Osteocyte (in vitro differentiated cells): ENCODE measurements at places on chromosomes 1 and 21. TPM values are rescaled to one million over a fixed set of nuclear protein-coding genes. Genes with fewer than 3 reads are reported as not detected.

DNA sequence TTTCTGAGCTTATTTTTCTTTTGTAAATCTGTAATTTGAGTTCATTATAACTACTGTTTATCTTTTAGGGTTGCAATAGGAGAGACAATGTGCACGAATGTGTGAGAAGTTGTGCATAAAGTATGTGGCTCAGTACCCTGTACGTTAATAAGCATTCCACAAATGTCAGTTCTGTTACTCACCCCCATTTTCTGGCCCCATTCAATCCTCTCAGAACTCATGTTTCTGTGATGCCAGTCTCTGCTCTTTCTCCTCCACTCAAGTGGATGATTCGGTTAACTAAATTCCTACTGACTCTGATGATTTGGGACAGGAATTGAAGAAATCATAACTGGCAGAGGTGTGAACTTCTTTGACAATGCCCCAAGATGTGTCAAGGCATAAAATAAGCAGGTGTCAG lies 10.2 kb upstream of the DMRTB1 start:
- no peak for DNase-seq

DNA sequence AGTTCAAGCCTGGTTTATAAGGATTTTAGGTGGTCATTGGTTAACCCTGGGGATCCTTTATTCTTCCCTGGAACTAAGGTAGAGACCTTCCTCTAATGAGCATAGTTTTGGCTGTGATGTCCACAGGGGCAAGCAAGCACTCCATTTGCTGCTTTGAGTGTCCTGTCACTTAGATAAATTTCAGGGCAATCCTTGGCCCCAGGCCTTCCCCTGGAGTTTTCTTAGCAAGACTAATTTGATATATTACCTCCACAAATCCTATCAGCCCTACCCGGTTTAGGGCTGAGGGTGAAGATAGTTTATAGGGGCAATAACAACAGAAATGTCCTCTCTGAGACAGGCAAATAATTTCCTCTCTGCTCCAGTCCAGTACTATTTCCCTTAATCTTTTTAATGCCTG lies 166.6 kb downstream of the CYYR1 start:
- DNase-seq = no peak

GRCh38 chr1:22471078-22471477 lies 19.4 kb downstream of the ZBTB40 start:
- no peak for DNase-seq

GRCh38 chr1:209103092-209103491 lies 480.4 kb upstream of the CAMK1G start:
- DNase-seq = no peak

- no peak for DNase-seq
Observed at GRCh38 chr1:208604295-208604694, 360.1 kb upstream of the PLXNA2 start.

DNA sequence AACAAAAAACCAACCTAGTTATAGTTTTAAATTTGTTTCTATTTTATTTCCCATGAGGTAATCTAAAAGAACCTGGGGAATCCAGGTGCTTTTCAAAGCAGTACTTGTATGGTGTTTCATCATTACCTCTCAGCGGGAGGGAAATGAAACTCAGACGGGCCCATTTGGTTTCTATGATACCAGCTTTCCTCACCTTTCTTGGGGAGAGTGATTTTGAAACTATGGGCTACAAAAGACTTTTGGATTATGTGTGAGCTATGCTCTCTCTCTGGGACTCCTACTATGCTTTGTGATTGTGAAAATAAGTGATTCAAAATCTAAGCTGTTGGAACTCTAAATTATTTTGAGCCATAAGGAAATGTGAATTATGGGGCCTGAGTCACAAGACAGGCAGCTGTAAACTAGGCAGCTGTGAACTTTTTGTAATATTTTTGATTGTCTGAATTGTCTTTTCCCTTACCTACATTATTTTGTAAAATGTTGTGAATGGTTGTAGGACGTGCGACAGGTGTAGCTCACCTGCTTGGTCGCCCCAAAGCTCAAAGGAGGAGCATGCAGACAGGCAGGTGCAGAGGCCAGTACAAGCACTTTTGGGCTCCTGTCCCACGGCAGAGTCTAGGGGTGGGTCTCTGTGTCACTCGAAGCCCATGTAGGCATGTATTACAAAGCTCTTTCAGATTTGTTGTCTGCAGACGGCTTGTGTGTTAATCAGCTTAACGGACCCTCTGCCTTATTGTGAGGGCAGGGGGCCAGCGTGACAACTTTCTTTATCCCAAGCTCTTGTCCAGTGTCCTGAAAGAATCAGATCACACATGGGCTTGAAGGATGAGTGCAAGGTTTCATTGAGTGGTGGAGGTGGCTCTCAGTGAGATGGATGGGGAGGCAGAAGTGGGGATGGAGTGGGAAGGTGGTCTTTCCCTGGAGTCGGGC lies 64.8 kb upstream of the BACH1 start:
- DNase-seq = no peak

DNA sequence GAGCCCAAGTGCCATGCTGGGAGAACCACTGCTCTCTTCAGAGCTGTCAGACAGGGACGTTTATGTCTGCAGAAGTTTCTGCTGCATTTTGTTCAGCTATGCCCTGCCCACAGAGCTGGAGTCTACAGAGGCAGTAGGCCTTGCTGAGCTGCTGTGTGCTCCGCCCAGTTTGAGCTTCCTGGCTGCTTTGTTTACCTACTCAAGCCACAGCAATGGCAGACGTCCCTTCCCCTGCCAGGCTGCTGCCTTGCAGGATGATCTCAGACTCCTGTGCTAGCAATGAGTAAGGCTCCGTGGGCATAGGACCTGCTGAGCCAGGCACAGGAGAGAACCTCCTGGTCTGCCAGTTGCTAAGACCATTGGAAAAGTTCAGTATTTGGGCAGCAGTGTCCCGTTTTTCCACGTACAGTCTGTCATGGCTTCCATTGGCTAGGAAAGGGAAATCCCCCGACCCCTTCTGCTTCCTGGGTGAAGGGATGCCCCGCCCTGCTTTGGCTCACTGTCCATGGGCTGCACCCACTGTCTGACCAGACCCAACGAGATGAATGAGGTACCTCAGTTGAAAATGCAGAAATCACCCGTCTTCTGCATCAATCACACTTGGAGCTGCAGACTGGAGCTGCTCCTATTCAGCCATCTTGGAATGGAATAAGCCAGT lies 31.9 kb downstream of the CYP4B1 start:
- DNase-seq = no peak

TTC22 gene
- total RNA-seq = not detected in 2 replicates

DNA sequence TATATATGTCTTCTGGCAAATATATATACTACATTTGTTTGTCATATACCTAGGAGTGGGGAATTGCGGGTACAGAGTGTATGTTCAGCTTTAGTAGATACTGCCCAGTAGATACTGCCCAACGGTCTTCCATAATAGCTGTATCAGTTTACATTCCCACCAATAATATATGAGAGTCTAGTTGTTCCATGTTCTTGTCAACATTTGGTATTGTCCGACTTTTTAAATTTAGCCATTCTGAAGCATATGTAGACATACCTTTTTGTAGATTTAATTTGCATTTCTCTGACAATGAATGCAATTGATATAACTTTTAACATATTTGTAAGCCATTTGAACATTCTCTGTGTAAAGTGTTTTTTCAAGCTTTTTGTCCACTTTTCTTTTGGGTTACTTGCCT lies 99.0 kb upstream of the HIVEP3 start:
- DNase-seq = no peak

PLCH2 gene
- total RNA-seq = 11.7 and 12.6 TPM in 2 replicates

OR14A2 gene
- not detected in 2 replicates for total RNA-seq

VWA5B1 gene
- not detected in 2 replicates for total RNA-seq

ARHGEF11 gene
- 42.2 and 42.7 TPM in 2 replicates for total RNA-seq

DNA sequence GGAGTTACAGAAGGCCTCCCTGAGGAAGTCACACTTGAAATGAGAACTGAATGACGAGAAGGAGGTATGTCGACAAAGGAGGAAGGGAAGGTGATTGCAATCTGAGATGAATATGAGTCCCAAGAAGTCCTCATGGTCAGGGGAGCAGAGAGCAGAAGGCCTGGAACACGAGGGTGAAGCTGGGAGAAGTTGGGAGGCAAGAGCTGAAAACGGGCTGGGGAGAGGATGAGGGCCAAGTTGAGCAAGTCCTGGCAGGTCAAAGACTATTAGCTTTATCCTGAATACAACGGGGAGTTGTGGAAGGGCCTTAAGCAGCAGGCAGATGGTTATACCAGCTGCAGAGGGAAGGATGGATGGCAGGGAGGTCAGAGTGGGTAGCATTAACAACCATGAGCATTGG lies 89.5 kb downstream of the KCNJ15 start:
- DNase-seq = no peak

DNA sequence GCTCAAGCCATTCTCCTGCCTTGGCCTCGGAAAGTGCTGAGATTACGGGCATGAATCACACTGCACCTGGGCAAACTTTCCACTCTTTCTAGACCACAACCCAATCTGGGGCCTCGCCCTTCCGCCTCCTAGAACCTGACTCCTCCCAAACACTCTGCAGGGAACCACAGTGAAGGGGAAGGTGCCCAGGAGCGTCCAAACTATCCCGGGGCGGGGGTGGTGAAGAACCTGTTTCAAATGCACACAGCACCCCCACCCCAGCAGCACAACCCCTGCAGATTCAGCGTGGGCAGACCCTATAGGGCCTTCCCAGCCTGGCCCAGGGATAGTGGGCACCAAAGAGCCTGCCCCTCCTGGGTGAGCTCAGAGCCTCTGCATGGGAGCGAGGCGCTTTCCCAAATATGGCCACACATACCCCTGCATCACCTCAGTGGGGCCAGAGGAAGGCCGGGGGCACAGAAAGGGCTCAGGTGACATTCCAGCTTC lies 86.9 kb downstream of the STUM start:
- no peak for DNase-seq

- no peak for DNase-seq
Observed at GRCh38 chr1:20367116-20367585, 76.5 kb downstream of the VWA5B1 start.

- peak; percentile 5 for DNase-seq
Observed at GRCh38 chr1:114335273-114335672, 175.7 kb downstream of the TRIM33 start.

- DNase-seq = no peak
Observed at GRCh38 chr1:178632653-178633052, 92.4 kb upstream of the RALGPS2 start.

- no peak for DNase-seq
Observed at GRCh38 chr1:43520100-43520778, 10.4 kb upstream of the PTPRF start.

GRCh38 chr1:53536606-53537005 lies 77.4 kb downstream of the DMRTB1 start:
- no peak for DNase-seq

GRCh38 chr1:206708058-206708457 lies 23.4 kb downstream of the MAPKAPK2 start:
- no peak for DNase-seq

SYT14 gene
- total RNA-seq = 0.10 and 0.16 TPM in 2 replicates

ETS2 gene
- total RNA-seq = 18.2 and 18.8 TPM in 2 replicates

LPGAT1 gene
- 48.4 and 51.3 TPM in 2 replicates for total RNA-seq

NPPA gene
- not detected in 2 replicates for total RNA-seq
